AG10803 (cell line): ENCODE measurements at places on chromosomes 11 and 22.

DNA sequence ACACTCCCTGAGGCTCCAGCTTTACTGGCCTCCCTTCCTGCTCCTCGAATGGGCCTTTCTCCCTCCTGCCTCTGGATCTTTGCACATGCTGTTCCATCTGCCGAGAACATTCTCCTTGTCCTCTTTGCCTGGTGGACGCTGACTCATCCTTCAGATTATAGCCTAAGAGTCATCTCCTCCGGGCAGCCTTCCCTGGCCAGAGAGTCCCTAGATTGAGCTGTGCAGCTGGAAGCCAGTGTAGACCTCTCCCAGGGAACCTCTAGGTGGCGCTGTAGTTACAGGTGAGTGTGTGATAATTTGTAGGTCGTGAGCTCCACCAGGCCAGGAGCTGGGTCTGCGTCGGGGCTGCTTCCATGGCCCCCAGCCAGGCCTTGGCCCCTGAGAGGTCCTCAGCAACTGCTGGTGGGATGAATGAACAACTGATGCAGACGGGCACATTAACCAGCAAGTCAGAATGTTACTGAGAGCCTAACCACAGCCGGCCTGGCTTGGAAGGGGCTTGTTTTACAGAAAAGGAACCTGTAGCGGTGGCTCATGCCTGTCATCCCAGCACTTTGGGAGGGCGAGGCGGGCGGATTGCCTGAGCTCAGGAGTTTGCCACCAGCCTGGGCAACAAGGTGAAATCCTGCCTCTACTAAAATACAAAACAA is 8.7 kb downstream of the PNPLA5 start:
- DNase-seq = peak; percentile 56

DNA sequence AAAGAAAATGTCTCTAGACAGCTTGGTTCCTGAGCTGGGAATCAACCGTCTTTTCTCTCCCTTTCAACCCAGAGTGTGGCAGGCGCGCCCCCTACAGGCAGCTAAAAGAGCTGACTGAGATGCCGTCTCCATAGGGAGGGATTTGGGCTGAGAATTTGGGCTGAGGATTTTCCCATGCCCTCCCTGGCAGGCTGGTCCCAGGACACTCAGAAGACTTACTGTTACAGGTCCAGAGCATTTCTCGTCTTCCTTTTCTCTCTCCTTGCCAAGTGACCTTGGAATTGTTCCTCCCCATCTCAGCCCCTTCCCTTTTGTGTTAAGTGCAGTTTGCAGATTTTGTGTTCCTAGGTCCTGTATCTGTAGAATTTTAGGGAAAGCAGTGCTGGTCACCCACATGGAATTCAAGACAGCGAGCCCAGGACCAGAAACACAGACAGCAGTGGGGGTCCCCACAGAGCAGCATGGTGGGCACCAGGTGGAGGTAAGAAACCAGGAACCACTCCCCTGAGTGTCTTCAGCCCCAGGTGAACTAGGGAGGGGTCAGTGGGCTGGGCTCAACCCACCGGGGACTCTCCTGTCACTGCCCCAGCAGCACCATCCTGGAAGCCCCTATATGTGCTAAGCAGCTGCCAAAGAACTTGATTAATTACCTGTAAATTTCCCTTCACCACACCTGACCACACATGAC is 9.9 kb upstream of the IGLL5 start:
- DNase-seq = peak; percentile 40

DNA sequence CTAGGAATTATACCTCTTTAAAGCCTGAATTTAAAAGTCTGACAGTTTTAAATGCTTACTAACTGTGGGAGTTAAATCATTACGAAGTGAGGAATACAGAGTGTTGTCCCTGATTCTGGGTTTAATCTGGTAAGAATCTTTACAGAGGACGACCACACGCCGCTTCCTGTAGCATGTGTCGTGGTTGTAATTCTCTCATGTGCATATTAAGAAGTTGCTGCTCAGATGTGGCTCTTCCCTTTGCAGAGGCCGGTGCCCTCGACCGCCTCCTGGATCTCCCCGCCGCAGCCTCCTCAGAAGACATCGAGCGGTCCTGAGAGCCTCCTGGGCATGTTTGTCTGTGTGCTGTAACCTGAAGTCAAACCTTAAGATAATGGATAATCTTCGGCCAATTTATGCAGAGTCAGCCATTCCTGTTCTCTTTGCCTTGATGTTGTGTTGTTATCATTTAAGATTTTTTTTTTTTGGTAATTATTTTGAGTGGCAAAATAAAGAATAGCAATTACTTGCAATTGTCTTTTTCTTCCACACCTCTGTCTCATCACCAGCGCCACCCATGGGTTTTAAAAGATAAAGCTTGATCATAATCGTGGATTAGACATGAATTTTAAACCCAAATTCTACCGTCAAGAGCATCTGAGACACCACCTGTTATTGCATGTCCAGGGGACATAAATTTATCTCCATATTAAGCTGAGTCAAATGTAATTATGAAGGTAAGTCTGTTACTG is 6.5 kb downstream of the GAL start:
- no peak for DNase-seq

GRCh38 chr11:35850191-35850590 is 93.7 kb upstream of the LDLRAD3 start:
- no peak for DNase-seq

- no peak for DNase-seq
These were observed 168.2 kb downstream of the COMMD9 start for GRCh38 chr11:36121054-36121453.

GRCh38 chr11:67576735-67577475 is 6.7 kb upstream of the GSTP1 start:
- no peak for DNase-seq

- no peak for DNase-seq
These were observed 10.9 kb downstream of the GAS2 start for GRCh38 chr11:22677153-22677903.

DNA sequence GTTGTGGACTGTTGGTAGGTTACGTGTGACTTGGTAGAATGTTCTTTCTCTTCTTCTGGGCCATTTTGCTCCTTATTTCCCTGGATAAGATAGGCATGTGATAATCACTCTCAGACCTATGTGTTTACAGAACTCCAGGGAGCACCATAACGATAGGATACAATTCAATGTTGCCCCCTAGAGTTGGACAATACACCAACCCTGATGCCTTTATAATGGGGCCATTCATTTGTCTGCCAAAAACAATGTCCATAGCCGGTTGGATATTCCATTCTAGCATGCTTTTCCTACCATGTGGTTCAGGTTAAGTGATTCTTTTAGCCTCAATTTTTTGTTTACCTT is 60.5 kb downstream of the APIP start:
- DNase-seq = no peak

GRCh38 chr11:86938203-86938899 is 16.8 kb downstream of the FZD4 start:
- DNase-seq = no peak

DNA sequence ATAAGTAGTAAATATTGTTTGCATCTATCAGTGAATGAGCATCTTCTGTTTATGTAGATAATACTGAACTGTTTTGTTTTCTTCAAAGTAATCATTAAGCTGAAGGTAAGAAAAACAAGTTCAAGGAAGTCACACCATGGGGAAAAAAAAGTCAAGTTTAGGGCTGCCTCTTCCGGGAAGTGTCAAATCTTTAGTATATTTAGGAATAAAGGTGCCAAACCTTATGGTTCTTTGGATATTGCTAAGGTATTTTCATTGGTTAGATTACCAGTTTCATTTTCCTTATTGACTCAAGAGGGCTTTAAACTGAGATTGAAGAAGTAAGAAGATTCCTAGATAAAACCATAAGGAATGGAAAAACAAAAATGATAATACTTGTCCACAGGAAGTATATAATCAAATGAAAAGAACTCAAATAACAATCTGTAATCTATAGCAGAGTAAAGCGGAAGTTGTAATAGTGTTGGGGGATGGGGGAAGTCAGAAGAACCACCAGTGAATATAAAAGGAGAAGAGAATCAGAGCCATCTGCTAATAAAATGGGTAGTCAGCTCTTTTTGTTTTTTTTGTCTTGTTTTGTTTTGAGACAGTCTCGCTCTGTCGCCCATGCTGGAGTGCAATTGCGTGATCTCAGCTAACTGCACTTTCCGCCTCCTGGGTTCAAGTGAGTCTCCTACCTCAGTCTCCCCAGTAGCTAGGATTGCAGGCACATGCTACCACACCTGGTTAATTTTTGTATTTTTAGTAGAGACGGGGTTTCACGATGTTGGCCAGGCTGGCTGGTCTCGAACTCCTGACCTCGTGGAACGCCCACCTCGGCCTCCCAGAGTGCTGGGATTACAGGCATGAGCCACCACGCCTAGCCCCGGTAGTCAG is 2.3 kb downstream of the ATM start:
- DNase-seq = no peak

DNA sequence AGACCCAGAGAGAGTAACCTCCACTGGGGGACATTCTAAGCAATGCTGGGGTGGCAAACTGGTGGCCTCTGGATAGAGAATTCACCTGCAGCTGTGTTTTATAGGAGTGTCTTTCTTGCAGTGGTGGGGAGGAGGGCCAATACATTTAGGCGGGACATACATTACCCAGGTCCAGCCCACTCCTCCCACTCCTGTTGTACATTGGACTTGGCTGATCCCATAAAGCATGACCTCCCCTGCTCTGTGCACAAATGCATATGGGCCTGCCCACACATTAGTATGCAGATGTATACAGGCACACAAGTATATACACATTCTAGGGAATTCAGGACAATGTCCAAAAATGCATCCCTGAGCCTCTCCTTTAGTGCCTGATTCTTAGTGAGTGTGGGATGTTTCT is 99.1 kb downstream of the RRAS2 start:
- DNase-seq = no peak

DNA sequence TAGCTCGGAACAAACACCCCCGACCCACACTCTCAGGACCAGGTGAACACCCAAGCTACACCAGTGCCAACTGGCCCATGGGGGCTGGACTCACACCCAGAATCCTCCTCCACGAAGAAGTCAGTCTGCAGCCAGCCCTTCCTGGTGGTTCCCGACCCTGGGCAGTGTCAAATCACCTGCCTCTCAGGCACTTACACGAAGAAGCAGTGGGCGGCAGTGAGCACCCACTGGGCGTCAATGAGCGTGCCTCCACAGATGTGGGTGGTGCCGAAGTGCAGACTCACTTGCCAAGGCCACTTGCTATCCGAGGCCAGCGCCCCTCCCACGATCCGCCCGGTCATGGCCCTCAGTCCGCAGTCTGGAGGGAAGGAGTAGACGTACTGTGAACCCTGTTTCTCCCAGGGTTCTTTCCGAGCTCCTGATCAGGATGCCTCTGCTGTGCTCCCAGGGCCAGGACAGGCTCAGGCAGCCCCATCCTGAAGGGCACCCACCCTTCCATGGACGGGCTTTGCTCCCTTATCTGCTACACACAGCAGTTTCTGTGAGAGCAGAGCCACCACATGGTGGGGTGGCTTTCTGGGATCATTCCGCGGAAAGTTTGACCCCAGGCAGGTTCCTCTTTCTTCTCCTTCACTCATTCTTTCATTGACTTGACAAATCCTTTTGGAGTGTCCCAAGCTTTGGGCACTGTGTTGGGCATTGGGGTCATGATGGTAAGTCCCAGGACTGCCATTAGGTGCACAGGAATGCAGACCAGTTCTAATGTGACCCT is 19.4 kb downstream of the TMPRSS13 start:
- no peak for DNase-seq

DNA sequence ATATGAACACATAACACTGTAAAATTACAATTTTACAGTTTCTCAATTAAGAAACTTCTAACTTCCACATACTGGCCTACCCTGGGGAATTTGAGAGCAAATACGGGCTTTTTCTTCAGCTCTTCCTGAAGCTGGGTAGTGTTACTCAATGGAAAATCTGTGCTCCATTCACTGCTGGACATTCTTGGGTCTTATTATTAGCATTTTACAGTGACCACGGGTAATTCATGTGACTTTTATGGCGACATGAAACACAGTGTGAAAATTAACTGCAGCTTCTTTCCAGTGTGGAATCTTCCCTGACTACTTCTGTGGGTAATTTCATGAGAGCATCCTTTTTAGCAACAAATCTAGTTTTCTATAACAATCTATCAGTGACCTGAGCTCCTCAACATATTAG is 423.7 kb upstream of the ANO5 start:
- DNase-seq = no peak

DNA sequence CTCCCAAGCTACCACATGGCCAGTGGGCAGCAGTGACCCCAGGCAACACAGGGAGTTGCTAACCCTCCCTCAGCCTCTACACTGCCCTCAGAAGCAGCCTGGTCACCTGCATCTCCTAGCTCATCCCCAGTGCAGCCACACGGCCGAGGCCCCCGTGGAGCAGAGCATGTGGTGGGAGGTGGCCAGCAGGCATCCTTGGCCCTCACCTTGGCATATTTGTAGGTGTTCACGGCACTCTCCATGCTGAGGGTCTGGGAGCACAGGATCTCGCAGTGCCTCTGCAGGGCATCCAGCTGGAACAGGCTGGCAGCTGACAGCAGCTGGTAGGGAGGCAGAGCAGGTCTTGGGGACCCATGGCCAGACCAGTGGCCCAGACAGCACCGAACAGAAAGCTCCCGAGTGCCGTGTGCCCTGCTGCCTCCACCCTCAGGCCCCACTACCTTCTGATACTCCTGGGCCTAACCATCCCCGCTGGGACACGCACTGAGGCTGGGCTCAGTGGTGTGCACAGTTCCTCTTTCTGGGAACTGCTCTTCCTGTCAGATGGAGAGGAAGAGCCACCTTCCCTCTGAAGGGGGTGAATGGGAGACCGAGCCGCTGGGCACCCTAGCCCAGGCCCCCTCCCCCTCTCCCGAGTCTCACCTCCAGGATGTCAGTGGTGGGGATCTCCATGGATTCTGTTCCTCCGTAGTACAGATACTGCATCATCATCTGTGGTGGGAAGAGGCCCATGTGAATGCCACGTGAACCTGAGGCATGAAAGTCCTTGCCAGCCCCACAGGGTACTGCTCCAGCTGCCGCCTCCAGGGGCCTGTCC is 48.8 kb downstream of the NAT10 start:
- DNase-seq = no peak

- DNase-seq = no peak
These were observed 90.8 kb upstream of the CLDN5 start for GRCh38 chr22:19615001-19615461.

DNA sequence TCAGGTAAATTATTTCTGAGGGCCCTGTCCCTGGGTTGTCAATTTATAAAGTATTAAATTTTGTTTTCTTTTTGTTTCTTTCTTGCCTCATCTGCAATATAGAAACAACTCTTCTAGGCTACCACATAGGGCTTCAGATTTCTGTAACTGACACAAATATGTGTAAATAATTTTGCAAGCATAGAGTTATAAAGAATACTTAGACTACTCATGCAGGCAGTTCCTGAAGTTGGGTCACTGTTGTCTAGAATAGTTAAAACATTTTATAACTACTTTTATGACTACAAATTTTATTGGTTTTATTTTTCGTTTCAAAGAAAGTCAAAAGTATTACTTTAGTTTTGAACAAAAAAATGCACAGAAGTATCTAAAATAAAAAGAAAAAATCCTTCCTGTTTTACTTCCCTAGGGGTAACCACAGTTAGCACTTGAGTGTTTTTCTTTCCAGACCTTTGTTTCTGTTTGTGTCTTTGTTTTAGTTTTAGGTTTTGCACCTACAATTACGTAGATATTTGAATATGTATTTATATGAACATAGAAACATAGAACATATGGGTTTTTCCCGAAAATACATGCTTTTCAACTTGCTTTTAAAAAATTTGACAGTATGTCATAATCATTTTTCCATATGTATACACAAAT is 12.4 kb upstream of the TMEM123 start:
- no peak for DNase-seq
